Esophagus squamous epithelium (tissue), 5 donors: ENCODE measurements at places on chromosomes 13 and 19.

GRCh38 chr13:43356567-43356966 lies 333.2 kb downstream of the DNAJC15 start:
- no peak for DNase-seq

GRCh38 chr19:17565611-17566010 lies 10.2 kb downstream of the COLGALT1 start:
- no peak for DNase-seq

- DNase-seq: no peak
Observed at GRCh38 chr19:5436106-5436947, 18.9 kb upstream of the ZNRF4 start.

GRCh38 chr19:28609944-28610343 lies 603.0 kb downstream of the UQCRFS1 start:
- no peak for DNase-seq

DNA sequence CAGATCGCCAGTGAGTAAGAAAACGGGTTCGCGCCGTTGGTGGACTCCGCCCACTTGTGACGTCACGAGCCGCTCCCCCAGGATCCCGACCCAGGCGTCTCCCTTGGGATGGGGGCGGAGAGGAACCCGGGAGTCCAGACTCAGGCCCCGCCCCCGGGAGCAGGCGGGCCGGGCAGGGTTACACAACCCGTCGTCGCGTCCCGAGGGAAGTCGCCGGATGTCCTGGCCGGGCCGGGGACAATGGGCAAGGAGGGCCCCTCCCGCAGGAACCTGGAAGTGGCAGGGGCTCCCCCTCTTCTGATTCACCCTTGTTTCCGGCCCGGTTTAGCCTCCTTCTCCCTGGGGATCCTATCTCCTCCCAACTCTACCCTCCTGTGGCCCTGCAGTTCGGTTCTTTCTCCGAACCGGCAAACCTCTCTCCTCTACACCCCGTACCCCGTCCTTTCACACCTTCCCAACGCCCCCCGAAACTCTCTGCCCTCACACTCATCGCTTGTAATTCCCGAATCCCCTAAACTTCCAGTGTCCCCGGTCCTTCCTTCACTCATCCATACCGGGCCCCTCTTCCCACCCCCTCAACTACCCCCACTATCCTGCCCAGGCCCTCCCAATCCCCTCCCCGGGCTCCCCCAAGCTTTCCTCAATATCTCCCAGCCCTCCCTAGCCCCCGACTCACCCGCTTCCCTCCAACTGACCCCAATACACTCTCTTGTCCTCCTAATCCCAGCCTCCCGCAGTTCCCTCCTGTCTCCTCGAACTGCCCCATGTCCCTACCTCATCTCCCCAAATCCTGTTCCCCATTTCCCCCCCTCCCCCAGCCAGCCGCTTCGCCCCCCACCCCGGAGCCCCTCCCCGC lies 20.0 kb upstream of the ERCC1 start:
- DNase-seq: no peak

DNA sequence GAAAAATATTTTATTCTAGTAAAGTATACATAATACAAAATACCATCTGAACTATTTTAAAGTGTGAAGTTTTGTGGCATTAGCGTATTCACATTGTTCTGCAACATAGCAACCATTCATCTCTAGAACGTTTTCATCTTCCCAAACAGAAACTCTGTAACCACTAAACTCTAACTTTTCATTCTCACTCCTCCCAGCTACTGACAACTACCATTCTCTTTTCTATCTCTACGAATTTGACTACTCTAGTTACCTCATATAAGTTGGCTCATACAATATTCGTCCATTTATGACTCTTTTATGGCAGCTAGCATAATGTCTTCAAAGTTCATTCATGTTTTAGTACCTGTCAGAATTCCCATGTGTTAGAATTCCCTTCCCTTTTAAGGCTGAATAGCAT lies 150.5 kb upstream of the MIR17HG start:
- no peak for DNase-seq

DNA sequence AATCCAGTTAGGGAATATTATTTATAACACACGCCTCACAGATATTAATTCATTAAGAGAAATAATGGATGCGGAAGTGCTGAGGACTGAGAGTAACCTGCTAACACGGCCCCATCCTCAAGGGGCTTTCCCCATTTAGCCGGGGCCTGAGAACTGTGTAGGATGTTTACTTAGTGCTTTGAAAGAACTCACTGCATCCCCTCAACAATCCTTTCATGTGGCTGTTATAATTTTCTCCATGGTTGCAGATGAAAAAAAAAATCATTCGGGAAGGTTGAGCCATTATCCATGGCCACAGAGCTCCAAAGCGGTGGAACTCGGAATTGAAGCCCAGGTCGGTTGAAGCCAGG lies 98.2 kb downstream of the ING1 start:
- no peak for DNase-seq

GRCh38 chr13:111399334-111399733 lies 78.9 kb downstream of the TEX29 start:
- no peak for DNase-seq

DNA sequence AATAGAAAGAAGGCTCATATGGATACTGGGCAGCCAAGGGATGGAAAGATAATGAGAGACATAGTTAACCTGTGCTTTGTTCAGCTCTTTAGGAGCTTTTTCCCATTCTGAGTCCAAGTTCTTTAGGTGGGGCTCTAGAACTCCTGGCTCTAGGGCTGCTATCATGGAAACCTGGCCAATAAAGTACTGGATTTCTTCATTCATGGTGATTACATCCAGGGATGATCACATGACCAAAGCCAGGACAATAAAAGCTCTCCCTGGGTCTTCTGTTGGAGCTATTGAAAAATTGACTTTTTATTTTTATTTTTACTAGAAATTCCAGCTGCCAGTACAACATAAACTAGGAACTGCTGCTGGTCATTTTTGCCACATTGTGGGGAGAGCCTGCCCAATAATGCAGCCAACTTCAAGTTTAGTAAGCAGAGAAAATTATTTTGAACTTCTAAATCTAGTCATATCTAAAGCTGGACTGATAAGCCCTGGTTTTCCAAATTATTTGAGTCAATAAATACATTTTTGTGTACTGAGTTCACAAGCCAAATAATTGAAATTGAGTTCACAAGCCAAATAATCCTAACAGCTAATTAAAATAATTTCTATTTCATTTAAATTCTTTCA lies 224.9 kb upstream of the STARD13 start:
- DNase-seq: no peak
